ENCODE measurements at places on chromosomes 2 and 18. TPM values are rescaled to one million over a fixed set of nuclear protein-coding genes. Genes with fewer than 3 reads are reported as not detected.

Gene METTL21A
- total RNA-seq = 33.7 TPM

Gene IL36A
- total RNA-seq = not detected

Gene WDR35
- 10.2 TPM for total RNA-seq

Gene GPR39
- total RNA-seq = not detected

Gene UGT1A8
- total RNA-seq = not detected

Gene ANKRD29
- total RNA-seq = not detected

Gene ATP6V1C2
- total RNA-seq = not detected

Gene FAM237A
- total RNA-seq = not detected

Gene ABHD1
- total RNA-seq = 0.44 TPM

Gene LGALSL
- 4.0 TPM for total RNA-seq

Gene ANKRD30BL
- not detected for total RNA-seq

Gene CCL20
- 3.1 TPM for total RNA-seq

GRCh38 chr2:150608341-150608740 is 120.9 kb upstream of the RND3 start:
- DNase-seq = no peak

- no peak for DNase-seq
Measured at GRCh38 chr18:58891776-58892175, 27.1 kb downstream of the ZNF532 start.

GRCh38 chr2:206064077-206064476 is 21.9 kb downstream of the INO80D start:
- no peak for DNase-seq

- no peak for DNase-seq
Measured at GRCh38 chr2:217851191-217852020, 151.4 kb downstream of the TNS1 start.

DNA sequence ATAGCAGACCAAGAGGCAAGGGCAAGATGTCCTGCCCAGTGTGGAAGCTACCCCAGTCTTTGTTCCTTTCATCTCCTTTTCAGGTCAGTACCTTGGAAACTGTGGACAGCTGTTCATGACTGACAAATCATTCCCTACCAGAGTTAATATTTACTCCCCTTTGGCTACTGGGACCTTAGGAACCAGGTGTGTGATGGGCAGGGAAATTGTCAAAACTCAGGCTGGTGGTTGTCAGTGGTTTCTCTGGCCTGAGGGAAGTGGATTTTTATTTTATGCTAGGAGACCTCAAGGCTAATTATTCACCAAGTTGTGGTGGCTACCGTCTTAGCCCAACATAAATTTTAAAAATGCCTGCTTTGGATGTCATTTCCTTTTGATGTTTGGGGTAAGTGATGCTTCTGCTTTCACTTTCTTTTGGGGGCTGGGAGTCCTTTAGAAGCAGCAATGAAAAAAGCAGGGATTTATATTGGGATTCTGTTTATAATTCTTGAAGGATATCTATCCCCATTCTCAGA is 119.3 kb downstream of the SETBP1 start:
- DNase-seq = no peak

DNA sequence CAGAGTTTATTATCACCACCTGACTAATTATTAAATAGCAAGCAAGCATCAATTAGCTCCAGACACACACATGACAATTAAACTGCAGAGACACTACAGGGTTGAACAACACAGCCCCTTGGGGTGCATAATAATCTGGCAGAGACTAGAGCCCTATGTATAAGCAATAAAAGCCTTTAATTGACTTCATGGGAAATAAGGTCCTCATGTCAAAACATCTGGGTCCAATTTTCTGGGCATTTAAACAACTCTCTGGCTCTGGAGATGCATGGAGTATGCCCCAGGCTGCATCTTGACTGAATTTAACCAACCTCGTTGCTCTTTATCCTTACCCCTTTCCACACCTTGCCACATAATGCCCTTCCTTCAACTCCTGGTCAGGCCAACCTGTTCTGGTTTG is 270.7 kb upstream of the THUMPD2 start:
- no peak for DNase-seq

- no peak for DNase-seq
Measured at GRCh38 chr2:20282916-20283592, 58.1 kb upstream of the SDC1 start.

DNA sequence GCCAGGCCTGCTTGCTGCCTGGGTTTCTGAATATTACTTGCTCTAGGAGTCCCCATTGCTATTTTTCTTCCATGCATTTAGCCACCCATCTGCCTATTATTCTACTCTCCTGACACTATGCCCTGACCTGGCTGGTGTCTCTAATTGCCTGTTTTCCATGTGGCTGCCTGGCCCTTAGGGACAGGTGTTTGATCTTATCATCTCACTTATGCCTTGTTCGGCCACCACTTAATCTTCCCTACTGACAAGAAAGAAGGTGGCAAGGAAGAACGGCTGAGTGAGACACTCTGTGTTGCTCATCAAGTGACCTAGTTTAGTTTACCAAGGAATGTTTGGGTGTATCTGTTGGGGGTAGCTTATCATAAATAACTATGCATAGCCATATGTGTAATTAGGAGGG is 50.4 kb upstream of the RAPH1 start:
- DNase-seq = no peak

DNA sequence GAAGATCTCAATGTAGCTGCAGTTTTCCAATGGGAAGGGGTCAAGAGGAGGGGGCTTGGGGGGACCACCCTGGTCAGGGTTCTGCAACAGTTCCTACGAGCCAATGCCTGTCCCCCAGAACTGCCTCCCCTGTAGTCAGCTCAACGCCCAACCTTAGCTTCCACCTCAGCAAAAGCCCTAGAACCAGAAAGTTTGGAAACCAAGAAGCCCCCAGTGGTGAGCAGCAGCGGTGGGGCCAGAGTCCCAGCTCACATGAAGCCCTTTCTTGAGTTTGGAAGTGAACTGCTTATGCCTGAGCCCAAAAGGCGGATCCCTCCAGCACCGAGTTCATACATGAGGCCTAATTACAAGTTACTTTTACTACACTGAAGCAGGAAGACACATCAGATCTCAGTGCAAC is 162.4 kb downstream of the HDAC4 start:
- DNase-seq = no peak

- DNase-seq = no peak
Measured at GRCh38 chr2:101036562-101036961, 34.5 kb downstream of the RPL31 start.

DNA sequence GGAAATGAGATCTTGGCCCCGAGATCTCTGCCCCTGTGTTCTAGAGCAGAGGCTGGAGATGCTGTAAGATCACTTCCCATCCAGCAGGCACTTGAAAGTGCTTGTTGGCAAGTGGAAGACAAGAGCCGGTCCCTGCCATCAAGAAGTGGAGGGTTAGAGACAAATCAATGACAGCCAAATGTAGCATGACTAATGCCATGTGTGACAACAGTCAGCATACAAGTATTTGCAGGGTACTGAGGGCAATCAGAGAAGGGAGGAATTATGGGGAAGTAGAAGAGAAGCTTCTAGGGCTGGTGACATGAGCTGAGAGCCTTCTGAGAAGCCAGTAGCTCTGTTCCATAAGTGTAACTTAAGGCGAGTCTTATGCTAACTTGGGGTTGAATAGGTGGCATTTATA is 58.6 kb downstream of the TMEM17 start:
- no peak for DNase-seq

DNA sequence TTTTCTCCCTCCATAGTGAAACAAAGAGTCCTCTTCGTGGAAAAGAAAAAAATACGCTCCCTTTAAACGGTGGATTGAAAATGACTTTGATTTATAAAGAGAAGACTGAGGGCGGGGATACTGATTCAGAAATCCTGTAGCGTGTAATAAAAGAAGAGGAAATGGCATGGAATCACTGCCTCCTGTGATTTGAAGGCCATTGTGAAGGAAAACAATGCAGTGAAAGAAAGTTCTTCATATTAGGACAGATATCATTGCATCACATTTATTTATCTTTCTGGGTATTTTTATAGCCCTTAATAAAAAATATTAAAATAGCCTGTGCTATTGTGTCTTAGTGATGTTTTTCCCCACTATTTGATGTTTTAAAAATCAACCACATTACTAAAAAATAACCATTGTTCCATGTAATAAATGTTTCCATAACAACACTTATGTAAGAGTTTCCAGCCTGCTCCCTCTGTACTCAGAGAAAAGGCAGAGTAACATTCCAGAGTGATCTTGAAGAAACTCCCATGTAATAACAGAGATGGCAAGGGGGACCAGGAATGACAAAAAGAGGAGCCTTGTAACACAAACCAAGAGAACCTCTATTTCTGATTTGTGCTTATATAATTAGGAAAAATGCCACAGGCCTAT is 8.0 kb downstream of the MRPL33 start:
- DNase-seq = no peak

- DNase-seq = no peak
Measured at GRCh38 chr2:9297156-9297555, 90.5 kb downstream of the ASAP2 start.

GRCh38 chr2:28160986-28161425 is 231.7 kb upstream of the FOSL2 start:
- no peak for DNase-seq

GRCh38 chr2:229372207-229372606 is 101.1 kb upstream of the PID1 start:
- DNase-seq = no peak

DNA sequence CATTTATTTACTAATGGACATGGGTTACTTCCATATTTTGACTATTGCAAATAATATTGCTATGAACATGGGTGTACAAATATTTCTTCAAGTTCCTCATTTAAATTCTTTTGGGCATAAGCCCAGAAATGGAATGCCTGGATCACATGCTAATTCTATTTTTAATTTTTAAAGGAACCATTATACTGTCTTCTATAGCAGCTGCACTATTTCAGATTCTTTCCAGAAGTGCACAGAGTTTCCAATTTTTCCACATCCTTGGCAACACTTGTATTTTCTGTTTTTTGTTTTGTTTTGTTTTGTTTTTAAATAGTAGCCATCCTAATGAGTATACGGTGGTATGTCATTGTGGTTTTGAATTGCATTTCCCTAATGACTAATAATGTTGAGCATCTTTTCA is 8.5 kb upstream of the RALBP1 start:
- no peak for DNase-seq

DNA sequence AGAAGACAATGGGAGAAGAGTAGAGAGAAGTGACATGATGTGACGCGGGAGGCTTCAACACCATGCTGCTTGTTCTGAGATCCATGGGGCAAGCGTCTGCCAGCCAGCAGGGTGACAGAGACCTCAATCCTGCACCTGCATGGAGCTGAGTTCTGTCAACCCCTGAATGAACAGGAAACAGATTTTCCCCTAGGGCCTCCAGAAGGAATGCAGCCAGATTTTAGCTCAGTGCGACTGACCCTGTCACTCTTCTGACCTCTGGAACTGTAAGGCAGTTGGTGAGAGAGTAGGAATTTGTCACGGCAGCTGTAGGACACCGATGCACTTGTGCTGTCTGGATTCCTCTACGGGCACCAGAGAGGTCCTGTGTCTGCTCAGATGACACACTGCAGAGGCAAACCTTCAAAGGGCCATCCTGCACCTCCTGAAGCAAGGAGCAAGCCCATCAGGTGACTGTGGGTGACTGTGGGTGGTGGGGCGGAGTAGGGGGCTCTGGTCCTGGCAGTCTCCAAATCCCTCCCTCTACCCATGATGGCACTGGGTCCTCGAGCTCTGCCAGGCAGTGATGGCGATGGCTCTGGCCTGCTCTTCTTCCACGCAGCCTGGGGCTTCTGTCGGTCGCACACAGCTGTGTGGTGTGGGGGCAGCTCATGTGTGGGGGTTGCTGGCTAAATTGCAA is 194.3 kb upstream of the TWIST2 start:
- DNase-seq = no peak

- DNase-seq = no peak
Measured at GRCh38 chr2:207871506-207871905, 101.8 kb upstream of the FZD5 start.

- DNase-seq = no peak
Measured at GRCh38 chr2:120899771-120900170, 164.1 kb downstream of the GLI2 start.

- no peak for DNase-seq
Measured at GRCh38 chr2:15127301-15127700, 433.8 kb downstream of the NBAS start.

DNA sequence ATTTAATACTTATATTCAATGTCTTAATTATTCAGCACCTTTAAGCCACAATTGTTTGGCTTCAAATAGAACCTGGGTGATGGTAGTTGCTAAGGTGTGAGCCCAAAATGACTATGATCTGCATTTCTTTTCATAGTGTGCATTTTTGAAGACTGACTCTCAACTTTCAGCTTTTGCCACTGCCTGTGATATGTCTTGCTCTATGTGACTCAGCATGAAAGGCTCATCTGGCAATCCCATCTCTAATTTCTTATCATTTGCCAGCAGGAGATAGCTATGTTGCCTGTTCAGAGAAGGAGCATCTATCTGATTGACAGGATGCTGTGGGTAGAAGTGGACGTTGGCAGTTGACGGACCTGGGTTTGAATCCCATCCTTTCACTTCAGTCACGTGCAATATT is 34.5 kb upstream of the CCDC93 start:
- no peak for DNase-seq

- DNase-seq = no peak
Measured at GRCh38 chr2:27989149-27989548, 98.6 kb downstream of the BABAM2 start.

DNA sequence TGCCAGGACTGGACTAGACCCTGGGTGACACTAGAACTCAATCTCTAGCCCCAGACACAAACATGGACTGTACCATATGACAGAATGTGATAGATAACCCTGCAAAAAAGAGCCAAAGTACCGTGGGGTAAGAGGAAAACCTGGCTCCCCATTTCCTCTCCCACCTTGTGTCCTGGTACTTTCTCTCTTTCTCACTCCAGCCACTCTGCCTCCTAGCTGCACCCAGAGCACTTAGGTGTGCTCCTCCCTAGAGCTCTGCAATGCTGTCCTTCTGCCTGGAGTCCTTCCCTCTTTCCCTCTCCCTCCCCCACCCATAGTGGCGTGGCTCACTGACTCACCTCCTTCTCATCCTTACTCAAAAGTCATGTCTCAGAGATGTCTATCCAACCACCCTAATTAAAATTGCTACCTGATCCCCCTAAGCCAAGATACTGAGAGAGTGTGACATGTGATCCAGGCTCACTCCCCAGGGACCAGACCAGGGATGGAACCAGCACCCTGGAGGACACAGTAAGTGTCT is 171.3 kb downstream of the LOXHD1 start:
- DNase-seq = no peak

DNA sequence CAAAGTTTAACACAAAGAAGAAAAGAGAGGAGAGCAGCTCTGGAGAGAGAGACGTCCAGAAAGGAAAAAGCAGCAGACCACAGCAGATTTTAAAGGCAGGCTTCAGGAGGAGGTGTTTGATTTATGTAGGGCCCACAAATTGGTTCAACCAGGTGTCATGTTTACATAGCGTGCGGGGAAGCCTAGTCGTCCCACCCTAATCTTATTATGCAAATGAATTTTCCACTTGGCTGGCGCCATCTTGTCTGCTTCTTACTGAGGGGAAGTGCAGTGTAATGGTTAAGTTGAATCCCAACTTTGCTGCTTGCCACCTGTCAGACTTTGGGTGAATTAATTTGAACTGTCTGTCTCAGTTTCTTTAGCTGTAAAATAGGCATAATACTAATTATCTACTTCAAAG is 282.4 kb upstream of the CYRIA start:
- no peak for DNase-seq

- DNase-seq = no peak
Measured at GRCh38 chr18:58998401-58999203, 133.9 kb downstream of the ZNF532 start.
